ENCODE measurements at places on chromosomes 6 and 20.

- DNase-seq = no peak
Observed at GRCh38 chr6:21738180-21739094, 144.9 kb downstream of the SOX4 start.

DNA sequence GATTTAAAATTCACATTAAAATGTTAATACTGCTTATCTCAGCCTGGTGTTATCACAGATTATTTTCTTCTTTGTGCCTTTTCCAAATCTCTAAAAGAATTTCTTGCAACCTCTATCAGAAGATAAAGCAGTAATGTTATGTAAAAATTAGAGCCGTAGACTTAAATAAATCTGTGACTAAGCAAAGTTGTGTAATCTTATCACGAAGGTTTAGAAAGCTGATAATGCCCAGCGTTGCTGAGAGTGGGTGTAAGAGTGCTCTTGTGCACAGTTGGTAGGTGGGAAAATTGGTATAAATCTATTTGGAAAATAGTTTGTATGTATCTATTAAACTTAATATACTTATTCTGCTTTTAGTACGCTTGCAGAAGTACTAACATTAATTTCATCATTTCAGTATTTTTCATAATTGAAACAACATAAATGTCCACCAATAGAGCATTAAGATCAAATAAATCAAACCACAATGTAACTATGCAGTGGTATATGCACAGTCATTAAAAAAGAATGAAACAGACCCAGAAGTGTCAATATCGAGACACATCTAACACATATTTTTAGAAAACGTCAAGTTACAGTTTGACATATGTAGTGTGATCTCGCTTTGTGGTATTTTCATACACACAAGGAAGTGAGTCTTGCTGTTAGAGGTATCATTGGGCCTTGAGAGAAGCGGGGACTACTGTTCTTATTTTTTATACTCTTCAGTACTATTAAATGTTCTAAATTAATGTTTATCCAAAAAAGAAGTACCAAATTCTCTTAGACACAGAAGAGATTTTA, 54.4 kb upstream of the PBOV1 start:
- no peak for DNase-seq

DNA sequence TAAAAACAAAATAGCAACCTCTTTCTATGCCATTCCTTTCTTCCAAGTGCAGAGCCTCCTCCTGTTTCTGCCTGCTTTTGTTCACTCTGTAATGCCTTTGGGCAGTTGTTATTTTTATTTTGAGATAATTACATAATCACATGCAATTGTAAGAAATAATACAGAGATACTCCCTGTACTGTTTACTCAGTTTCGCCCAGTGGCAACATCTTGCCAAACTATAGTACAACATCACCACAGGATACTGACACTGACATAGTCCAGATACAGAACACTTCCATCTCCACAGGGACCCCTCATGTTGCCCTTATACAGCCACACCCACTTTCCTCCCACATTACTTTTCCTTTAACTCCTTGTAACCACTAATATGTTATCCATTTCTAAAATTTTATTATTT, 59.7 kb downstream of the BANF2 start:
- DNase-seq = no peak

GRCh38 chr6:145891565-145891964, 72.6 kb downstream of the SHPRH start:
- DNase-seq = no peak

DNA sequence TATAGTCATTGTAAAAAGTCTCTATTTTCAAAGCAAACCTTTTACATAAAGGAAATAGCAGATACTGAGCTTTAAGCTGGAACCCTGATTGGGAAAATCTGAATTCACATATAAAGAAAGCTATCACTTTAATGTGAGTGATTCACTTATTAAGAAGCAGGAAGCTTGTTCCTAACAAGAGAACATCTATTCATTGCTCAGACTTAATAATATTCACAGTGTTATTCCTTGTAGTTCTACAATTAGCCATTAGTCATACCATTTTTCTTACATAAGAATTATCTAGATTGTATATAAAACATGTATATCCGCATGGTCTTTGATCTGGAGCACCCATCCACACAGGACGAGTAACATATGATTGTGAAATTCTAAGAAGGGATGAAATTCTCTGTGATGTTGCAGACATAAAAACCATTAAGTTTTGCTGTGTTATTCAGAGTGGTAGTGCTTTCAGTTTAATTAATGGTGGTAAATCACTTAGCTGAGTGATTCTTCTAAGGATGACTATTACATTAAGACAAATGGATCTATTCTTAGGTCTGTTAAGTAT, 71.1 kb upstream of the FOXQ1 start:
- no peak for DNase-seq

- DNase-seq = no peak
Observed at GRCh38 chr6:102553214-102553613, 1159.7 kb downstream of the GRIK2 start.

DNA sequence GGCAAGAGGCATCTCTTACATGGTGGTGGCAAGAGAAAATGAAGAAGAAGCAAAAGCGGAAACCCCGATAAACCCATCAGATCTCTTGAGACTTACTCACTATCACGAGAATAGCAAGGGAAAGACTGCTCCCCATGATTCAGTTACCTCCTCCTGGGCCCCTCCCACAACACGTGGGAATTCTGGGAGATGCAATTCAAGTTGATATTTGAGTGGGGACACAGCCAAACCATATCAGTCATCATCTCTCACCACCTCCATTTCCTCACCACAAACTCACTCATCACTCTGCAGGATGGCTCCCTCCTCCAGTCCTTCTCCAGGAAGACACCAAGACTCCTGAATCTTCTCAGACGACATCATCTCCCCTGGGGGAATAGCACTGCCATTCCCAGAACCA, 25.8 kb upstream of the SLC16A10 start:
- DNase-seq = no peak

- no peak for DNase-seq
Observed at GRCh38 chr6:135617222-135617621, 119.7 kb upstream of the AHI1 start.

DNA sequence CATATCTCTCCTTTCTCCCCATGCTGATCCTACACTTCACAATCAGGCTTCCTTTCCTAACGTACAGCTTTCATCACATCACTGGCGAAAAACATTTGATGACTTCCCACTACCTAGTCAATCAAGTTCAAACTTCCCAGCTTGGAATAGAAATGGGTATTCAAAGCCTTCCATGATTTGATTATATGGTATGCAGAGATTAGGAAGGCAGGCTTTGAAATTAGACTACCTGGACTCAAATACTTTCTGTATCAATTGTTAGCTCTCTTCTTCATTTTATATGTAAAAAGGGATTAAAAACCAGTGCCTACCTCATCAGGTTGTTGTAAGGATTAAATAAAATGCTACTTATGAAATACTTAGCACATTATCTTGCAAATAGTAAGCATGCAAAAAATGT, 7.7 kb downstream of the NCOA6 start:
- no peak for DNase-seq

GRCh38 chr20:37376791-37377190, 30.9 kb downstream of the SRC start:
- no peak for DNase-seq

DNA sequence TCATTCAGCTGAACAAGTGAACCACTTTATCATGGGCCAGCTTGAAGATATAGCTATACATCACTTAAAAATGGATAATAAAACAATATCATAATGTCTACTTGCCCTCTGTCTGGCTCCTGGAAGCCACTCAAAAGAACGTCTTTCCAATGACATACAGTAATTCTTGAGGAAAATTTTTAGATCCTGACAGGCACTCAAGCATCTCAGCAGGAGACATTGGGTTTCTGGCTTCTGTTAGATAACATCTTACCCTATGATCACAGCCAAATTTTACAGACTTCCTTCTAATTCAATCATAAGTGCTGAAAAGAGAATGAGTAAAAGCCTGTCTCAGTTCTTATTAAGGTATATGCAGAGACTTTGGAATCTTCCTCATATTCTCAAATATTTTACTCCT, 330 bp downstream of the CGA start:
- DNase-seq = no peak

DNA sequence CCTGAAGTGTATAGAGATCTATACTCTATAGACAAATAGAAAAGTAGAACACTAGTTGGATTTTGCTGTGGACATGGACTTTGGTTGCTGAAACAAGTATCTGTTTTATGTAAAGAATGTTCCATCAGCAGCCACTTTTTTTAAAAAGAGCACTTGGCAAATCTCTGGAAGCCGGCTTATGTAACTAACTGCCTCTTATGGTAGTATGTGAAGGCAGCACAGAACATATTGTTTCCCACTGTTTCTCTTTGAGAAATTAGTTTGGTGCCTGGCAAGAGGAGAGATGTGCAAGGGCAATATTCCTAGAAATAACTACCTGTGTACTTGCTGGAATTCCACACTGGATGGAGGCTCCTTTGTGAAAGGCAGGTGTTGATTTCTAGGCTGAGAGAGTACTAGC, 242.3 kb upstream of the PREP start:
- no peak for DNase-seq

DNA sequence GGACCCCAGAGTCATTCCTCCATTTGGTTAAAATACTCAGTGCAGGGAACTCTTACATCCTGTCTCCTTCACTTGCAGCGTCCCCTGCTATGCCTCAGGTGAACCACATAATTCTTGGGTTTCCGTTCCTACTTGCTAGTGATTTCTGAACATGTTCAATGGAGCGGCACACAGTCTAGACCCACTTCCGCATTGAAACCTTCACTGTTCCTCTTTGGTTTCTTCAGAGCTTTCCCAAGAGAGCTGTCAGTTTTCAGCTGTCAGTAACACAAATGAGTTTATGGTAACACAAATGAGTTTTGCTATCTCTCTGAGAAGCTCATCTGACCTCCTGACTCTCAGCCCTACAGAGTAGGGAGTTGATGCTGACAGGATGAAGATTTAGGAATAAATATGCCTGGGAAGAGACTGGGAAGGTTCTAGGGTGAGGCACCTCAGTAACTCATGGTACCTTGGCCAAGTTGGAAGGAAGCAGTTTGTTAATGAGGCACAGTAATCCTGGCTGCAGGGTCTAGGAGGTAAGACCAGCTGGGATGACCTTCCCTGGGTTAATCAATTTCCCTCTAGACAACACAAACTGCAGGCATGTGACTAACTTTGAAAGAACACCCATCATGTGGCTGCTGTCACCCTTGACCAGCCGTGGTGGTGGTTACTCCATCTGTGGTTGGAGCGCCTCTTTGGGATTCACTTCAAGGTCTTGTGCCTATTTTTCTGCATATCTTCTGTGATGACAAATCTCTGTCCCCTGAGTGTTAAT, 5.4 kb downstream of the SYS1 start:
- DNase-seq = no peak

- no peak for DNase-seq
Observed at GRCh38 chr6:159989492-159990480, 20.9 kb downstream of the IGF2R start.

- no peak for DNase-seq
Observed at GRCh38 chr6:7112741-7113313, 5.1 kb downstream of the RREB1 start.

- DNase-seq = no peak
Observed at GRCh38 chr6:33279257-33279695, 2.4 kb downstream of the B3GALT4 start.

GRCh38 chr20:21303872-21304586, 898 bp downstream of the XRN2 start:
- DNase-seq = no peak

DNA sequence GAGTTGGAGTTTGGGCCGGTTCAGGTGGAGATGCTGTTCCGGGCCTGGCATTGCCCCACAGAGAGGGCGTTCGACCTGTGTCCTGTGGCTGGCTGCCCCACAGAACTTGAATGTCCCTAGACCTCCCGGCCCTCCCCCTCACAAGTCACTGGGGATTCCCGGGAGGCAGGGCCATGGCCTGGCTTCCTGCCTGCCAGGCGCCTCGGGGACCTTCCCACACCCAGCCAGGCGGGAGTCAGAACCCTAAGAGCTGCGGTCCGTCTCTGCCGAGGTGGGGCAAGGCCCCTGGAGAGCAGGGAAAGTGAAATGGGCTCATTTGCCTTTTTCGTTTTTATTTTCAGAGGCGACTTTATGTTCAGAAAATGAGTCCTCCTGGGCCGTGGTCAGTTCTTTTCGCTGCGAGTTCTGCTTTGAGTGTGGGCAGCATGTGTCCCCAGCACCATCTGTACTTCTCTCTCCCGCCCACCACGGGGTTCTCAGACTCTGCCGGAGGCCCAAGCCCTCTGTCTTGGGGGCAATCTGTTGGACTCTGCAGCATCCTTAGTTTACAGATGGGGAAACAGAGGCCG, 8.5 kb downstream of the RBM38 start:
- DNase-seq = no peak

DNA sequence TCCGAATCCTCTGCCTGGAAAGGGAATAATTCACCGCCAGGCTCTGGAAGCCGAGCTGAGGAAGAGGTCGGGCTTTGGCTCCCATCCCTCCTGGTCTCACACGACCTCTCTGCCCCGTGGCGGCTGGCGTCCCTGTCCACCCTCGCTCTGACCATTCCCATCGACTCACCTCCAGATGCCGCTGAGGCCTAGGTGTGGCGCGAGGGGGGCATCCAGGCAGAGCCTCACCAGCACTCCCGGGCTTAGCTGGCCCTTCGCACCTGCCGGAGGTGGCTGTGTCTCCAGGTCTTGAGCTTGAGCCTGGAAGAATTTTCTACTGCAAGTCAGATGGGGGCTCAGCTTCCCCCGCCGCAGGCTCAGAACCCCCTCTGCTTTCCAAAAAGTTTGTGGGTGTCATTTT, 28.5 kb upstream of the SMOC2 start:
- DNase-seq = no peak

- DNase-seq = no peak
Observed at GRCh38 chr20:21632735-21633053, 72.8 kb upstream of the PAX1 start.

GRCh38 chr20:53779822-53780221, 186.2 kb upstream of the ZNF217 start:
- DNase-seq = no peak

- no peak for DNase-seq
Observed at GRCh38 chr20:62739581-62740285, 31.1 kb downstream of the NTSR1 start.

- DNase-seq = no peak
Observed at GRCh38 chr6:119145111-119145510, 66.6 kb upstream of the FAM184A start.

DNA sequence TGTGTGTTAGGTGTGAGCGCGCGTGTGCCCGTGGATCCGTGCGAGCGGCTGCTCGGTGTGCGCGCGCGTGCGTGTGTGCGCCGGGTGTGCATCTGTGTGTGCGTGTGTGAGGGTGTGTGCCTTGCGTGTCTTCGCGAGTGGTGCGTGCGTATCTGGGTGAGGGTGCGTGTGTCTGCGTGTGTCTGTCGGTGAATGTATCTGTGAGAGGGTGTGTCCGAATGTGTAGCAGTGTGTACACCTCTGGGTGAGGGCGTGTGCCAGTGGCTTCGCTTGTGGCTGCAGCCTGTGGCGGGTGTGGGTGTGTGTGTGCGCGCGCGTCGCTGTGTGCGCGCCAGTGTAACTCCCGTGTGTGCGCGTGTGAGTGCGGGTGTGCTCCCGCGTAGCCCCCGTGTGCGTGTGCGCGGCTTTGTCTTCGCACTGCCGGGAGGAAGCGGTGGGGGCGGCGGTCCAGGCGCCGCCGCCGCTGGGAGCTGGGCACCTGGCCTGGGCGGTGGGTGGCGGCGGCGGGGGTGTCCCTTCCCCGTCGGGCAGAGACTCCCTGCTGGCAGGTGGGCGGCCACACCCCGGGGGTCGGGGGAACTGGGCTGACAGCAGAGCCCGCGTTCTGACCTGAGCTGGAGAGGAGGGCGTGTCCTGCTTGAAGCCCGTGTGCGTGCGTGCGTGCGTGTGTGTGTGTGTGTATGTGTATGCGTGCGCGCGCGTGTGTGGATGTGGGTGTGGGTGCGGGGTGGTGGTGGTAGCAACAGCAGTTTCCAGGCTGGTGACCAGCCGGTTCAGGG, 61.3 kb upstream of the EPB41L1 start:
- DNase-seq = no peak

- no peak for DNase-seq
Observed at GRCh38 chr6:121157906-121158305, 176.4 kb downstream of the TBC1D32 start.

Data from activated CD4-positive, CD25-positive, alpha-beta regulatory T cell treated with anti-CD3 and anti-CD28 coated beads, Interleukin-2, amount 50 U/mL, for 16 hours (primary cell).